ENCODE measurements at places on chromosomes 1 and 21.

- DNase-seq: no peak
Observed at GRCh38 chr1:241841691-241842090, 6.3 kb upstream of the EXO1 start.

DNA sequence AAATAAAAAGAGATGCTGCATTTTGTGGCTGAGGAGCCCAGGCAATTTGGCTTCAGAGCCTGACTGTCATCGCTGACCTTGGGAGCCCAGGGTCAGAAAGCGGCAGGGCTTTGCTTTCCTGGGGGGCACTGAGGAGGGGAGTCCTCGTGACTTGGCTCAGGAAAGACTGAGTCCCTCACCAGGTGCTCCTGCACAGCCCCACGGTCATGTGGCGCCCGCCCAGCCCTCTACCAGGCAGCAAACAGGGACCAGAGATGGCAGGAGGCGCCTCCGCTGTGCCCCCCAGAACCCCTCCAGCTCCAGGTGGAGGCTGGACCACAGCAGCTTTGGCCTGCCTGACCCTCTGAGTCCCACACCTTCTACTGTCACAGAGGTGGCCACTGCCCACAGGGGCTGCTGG is 13.2 kb downstream of the EFHD2 start:
- no peak for DNase-seq

DNA sequence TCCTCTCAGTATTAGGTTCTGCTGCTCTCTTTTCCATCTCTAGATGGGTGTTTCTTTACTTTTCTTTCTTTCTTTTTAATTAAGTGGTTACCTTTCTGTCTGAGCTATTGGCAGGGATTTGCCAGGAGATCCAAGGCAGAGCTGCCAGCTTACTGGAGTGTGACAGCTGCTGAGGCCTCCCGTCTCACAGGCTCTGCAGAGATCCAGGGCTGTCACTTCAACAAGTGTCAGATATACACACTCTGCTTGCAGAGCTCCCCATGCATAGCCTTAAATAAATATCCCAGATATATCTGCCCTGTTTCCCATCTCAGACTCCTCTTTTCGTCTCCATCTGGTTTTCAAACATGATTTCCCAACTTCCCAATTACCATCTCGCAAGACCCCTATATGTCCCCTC is 124.3 kb downstream of the NOS1AP start:
- DNase-seq: no peak

DNA sequence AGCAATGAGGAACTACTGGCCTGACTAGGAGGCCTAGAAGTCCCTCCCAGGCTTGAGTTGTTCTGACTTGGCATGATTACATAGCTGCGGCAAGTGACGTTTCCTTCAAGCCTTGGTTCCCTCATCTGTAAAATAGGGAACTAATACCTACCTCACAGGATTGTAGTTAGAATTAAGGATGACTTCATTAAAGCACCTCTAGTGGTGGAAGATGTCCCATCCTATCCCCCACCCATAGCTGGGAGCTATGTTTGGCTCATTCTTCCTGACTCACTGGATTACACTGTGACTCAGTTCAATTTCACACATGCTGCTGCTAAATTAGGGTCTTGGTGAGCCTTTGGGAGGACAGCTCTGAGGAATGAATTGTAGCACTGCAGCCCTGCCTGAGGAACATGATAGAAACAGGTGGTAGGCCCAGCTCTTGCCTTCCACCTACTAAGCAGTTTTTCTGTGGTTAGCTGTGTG is 6.0 kb upstream of the SHISA4 start:
- no peak for DNase-seq

DNA sequence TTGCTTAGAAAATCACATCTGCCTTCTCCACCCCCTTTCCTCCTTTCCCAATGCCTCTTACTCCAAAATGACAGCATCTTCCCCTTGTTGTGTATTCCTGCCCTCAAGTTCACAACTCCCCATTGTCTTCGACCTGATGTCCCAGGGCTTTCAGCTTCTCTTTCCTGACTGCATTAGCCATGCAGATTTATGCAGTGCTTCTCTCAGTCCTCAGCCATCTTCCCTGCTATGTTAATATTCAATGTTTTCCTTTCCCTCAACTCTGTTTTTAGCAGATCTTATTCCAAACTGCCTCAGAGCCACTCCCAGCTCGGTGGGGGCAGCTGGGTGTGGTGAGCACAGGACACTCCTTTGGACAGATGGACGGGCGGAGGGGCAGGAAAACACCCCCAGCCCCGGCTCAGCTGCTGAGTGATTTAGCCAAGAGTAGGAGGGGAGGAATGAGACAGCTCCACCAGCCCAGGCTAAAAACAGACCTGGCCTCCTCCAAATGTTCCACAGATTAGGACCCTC is 71.0 kb downstream of the CD2 start:
- no peak for DNase-seq

DNA sequence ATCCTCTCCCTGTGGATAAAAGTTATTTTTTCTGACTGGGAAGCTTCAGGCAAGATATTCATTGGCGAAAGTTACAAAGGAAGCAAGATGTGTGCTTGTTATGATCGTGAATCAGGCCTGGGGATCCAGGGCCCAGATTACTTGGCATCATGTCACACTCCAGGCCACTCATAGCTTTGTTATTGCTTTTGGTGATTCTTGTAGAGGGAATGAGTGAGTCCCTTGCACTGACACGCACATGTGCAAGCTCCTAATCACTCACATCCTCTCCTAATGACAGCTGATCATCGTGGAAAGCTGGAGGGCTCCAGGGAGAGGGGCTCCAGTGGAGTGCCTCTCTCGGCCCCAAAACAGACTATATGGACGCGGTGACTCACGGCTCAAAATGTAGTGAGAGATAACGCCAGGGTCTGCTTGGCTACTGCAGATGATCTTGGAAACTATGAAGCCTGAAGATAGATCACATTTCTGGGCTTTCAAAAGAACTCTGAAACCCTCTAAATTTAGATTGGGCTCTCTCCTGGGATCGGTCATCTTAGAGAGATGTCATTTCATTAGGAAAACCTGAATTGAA is 481.1 kb upstream of the USP24 start:
- no peak for DNase-seq

DNA sequence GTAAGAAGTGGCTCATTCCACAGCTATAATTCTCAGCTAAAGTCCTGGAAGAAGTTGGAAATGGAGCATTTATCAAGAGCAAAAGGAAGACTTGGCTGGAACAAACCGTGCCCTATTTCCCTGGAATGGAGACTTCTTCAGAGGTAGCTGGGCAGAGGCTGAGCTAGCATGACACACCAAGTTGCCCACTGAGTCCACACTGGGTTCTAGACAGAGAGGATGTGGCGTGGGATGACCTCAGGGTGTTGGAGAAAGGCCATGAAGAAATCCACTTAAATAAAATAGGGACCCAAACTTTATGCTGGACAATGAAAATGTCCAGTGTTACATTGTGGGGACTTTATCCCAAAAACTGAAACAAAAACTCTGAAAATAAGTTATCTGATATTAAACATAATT is 116.2 kb downstream of the KCNJ6 start:
- no peak for DNase-seq

GRCh38 chr1:244735404-244735803 is 82.5 kb downstream of the DESI2 start:
- DNase-seq: no peak

DNA sequence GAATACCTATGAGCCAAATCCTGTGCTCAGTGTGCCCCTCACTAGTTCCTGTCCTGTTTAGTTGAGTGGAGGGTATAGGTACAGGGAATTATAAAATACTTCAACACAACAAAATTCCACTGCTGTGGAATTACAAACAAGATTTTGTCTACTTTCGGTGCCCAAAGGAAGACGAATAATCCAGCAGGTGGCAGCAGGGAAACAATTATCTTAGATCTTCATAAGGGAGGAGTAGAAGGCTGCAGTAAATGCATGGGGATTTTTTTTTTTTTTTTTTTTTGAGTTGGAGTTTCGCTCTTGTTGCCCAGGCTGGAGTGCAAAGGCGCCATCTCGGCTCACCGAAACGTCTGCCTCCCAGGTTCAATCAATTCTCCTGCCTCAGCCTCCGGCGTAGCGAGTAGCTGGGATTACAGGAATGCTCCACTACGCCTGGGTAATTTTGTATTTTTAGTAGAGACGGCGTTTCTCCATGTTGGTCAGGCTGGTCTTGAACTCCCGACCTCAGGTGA is 2.0 kb upstream of the PIP5K1A start:
- DNase-seq: peak; percentile 52

DNA sequence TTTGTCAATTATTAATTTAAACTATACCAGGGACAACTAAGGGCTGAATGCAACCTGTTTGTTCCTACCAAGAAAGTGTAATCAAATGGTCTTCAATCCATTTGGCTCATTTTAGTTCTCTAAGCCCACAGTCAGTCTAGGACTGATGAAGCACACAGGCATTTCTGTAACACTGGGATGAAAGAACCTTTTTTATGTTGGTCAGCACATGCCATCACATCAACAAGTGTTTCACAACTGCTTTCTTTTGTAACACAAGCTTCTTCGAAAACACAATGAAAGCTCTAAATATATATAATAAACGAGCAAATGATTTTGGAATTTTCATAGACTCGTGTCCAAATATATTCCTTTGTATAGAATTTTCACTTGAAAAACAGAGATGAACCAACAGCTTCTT is 28.8 kb downstream of the HEATR1 start:
- no peak for DNase-seq

DNA sequence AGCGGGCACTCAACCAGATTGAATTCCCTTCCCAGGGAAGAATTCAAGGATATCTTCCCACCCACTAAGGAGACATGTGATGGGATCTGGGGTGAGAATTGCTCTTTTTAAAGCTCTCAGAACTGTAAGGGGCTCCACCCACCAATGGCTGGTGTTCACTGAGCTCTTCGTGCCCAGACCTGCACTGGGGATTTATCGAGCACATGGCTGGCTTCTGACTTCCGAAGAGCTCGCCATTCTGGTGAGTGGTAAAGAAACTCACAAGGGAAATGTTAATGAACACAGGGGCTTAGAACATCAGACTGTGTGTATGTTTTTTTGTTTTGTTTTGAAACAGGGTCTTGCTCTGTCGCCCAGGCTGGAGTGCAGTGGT is 9.8 kb downstream of the PADI3 start:
- no peak for DNase-seq

- DNase-seq: no peak
Observed at GRCh38 chr1:205370780-205371179, 14.1 kb upstream of the KLHDC8A start.

DNA sequence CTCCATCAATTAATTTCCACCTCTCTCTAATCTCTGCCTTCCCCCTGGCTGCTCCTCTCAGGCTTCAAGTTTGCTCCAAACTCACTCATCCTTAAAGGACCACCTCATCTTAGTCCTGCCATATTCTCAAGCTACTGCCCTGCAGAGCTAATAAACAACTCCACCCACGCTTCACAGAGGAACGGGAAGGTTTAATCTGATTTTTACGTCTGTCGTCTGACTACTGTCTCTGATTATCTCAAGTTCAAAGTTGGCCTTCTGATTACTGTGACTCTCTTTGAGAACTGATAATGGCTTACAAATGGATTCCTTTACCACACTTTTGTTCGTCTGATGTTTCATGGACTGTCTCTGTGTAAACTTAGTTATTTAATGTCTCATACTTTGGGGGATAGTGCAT is 7.6 kb upstream of the CPT2 start:
- DNase-seq: no peak

GRCh38 chr1:189275796-189276195 is 1201.9 kb downstream of the BRINP3 start:
- no peak for DNase-seq

- DNase-seq: no peak
Observed at GRCh38 chr1:200528858-200529606, 91.5 kb downstream of the KIF14 start.

- no peak for DNase-seq
Observed at GRCh38 chr1:212531267-212531666, 77.3 kb upstream of the ATF3 start.

DNA sequence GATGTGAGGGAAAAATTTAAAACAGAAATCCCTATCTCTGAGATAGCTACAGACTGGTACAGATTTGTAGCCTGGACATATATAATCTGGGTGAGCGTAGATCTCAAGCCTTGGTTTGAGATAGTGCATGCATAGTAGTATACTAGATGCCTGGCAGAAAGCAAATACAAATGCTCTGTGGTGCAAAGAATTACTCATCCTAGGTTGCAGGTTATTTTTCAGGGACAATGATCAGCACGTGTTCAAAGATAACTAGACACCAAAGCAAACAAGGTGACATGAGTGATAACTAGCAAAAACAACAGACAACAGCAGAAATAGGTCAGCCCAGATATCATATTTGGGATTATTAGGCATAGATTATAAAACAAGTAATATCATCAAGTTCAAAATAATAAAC is 292.5 kb downstream of the HLX start:
- DNase-seq: no peak

DNA sequence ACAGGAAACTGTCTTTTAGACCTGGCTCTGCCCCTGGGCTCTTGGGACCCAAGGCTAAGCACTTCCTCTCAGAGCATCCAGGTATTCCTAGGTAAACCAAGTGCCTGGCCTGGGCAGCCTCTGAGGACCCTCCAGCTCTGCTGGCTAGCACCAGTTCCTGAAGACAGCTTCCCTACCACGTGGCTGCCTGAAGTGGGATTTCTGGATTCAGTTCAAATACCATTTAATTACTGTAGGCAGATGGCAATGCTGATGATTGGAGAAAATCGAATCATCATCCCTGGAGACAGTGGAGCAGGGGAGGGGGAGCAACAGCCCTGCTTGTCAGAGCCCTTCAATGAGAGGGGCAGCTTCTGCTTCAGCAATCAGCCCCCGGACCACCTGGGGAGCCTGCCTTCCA is 11.9 kb downstream of the KIF21B start:
- no peak for DNase-seq

- no peak for DNase-seq
Observed at GRCh38 chr1:10456048-10456447, 6.2 kb downstream of the CORT start.

DNA sequence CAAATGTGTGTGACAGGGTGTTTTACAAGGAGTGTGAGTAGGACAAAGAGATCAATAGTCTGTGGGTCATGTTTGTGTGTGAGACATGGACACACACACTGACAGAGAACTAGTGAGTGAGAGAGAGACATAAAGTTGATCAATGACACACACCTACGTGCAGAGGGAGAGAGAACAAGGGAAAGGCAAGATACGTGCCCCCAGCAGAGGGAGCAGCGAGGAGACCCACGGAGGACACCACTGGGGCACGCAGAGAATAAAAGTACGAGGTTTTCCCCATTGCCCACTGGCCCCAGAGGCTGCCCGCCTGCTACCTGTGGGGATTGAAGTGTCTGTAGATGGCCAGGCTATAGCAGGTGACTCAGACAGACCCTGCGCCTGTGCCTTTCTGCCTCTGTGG is 130.2 kb upstream of the CSF3R start:
- no peak for DNase-seq

GRCh38 chr1:181675091-181675917 is 192.0 kb downstream of the CACNA1E start:
- DNase-seq: no peak

DNA sequence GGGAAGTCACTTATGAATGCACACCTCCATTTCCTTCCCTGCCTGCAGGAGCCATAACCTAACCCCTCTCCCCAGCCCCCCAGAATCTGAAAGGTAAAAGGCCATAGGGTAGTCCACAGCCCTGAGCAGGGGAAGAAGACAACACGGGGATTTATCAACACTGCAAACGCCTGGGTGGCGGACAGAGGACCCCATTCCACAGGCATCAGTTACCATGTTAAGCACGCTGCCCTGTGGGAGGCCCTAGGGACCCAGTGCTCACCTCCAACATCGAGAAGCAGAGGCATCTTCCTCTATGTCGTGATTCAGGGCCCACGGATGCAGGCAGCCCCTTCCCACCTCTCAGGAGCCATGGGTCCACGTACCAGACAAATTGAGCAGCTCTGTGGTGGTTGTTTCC is 523.8 kb downstream of the MATN1 start:
- DNase-seq: no peak

Data from thymus (tissue), 14 donors.